Omental fat pad (tissue), 4 donors: ENCODE measurements at places on chromosomes 5 and 9. TPM values are rescaled to one million over a fixed set of nuclear protein-coding genes. Genes with fewer than 3 reads are reported as not detected.

- DNase-seq = no peak
Observed at GRCh38 chr9:4116723-4117460, 183.0 kb downstream of the GLIS3 start.

DNA sequence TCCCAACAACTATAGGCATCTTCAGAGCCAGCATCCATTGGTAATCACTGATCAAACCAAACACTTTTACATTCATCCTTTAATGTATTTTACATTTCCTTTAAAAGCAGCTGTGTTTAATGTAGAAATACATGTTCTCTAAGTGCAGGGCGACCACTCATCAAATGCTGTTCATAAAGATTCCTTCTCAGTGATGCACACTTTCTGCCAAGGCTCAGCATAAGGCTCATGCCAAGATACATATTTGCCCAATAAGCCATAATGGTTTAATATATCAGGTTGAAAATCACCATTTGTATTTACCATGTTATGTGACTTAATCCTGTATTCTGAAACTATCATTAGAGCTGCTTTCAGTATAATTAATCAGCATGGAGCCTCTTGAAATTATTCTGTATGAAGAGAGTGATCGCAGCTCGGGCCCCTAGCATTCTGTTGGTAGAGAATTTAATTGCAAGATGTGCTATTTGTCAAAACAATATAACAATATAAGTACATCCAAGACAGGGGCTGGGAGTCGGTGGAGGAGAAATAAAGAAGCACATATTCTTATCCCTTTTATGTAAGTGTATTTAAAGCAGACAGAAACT lies 267.5 kb downstream of the EBF1 start:
- DNase-seq = no peak

GRCh38 chr9:31071606-31072286 lies 1312.7 kb upstream of the ACO1 start:
- no peak for DNase-seq

DNA sequence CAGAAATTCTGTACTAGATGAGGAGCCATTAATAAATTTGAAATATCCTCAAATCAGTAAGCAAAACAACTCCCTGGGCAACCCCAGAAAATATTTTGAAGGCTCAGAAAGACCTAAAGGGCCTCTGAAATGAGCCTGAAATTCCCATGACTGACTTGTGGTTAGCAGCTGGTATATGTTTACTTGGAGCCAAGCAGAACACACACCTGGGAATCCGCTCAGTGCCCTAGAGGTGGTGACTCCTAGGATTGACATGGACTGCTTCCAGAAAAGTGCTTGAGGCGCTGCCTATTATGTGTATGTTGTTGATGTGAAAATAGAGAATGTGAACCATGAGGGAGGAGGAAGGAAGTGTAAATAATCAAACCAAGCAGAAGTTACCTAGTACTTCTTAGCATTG lies 14.7 kb downstream of the RFK start:
- DNase-seq = no peak

Gene MSMP
- not detected for total RNA-seq

Gene PRUNE2
- 3.1 TPM for total RNA-seq

Gene SLIT3
- 54.8 TPM for total RNA-seq
